ENCODE measurements at places on chromosomes 3 and 15. TPM values are rescaled to one million over a fixed set of nuclear protein-coding genes. Genes with fewer than 3 reads are reported as not detected.

Gene SLC12A1
- not detected for polyA plus RNA-seq

GRCh38 chr3:108127301-108127988 lies 36.6 kb upstream of the CD47 start:
- peak; percentile 80 for DNase-seq

DNA sequence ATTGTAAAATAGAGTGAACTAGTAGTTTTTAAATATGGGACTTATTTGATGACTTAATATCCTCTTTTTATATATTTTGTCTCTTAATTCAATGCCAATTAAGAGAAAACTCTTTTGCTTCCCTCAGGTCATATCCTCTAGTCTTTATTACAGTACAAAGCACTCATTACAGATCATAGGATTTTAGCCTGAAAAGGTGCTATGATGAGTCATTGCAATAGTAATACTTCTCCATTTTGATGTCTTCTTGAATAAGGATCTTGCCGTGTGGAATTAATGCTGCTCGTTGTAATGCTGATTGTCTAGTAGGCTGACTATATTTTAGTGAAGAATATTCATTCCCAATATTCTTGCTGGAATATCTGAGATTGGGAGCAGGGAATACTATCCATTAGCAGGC lies 612.2 kb upstream of the GOLIM4 start:
- DNase-seq = no peak

Gene SLC28A2
- not detected for polyA plus RNA-seq

DNA sequence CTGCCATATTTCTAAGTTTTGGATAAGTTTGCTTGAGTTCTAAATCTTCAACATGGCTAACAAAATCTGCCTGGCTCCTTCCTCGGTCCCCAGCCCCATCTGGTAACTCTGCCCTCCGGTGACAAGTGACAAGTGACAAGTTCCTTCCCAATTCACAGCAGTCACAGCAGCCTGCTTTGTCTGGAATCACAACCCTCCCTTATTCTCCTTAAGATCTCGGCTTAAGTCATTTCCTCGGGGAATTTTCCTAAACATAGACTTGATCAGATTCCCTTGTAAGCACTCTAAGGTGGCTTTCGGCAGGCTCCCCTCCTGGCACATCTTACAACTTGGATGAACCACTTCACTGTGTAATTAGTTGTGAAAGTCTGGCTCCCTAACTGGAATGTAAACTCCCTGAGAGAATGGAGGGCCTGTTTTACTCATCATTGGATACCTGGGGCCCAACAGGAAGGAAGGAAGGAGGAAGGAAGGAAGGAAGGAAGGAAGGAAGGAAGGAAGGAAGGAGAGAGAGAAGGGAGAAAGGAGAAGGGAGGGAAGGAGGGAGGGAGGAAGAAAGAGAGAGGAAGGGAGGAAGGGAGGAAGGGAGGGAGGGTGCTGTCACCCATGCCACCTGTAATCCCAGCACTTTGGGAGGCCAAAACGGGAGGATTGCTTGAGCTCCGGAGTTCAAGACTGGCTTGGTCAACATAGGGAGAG lies 126.4 kb downstream of the SHQ1 start:
- DNase-seq = no peak

Gene GOLGA8M
- not detected for polyA plus RNA-seq

Gene RPP14
- 6.3 TPM for polyA plus RNA-seq

DNA sequence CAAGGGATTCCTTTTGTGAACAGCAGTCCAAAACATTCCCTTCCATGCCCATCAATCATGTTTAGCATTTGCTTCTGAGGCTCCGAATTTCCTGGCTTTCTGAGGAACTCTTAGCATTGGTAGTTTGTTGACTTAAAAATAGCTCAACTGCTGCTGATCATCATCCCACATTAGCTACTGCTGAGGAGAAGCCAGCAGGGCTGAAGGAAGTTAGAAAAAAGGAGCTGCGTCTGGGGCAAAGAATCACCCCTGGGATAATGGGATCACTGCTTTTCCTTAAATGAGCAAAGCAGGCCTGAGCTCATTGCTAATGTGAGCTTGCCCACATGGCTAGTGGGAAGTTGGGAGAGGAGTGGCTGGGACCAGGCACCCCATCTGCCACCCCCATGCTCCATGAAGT lies 39.8 kb downstream of the CYP19A1 start:
- no peak for DNase-seq

GRCh38 chr15:38145651-38146111 lies 107.0 kb upstream of the SPRED1 start:
- no peak for DNase-seq

Gene MASP1
- polyA plus RNA-seq = not detected

Gene ZDHHC23
- 1.1 TPM for polyA plus RNA-seq

DNA sequence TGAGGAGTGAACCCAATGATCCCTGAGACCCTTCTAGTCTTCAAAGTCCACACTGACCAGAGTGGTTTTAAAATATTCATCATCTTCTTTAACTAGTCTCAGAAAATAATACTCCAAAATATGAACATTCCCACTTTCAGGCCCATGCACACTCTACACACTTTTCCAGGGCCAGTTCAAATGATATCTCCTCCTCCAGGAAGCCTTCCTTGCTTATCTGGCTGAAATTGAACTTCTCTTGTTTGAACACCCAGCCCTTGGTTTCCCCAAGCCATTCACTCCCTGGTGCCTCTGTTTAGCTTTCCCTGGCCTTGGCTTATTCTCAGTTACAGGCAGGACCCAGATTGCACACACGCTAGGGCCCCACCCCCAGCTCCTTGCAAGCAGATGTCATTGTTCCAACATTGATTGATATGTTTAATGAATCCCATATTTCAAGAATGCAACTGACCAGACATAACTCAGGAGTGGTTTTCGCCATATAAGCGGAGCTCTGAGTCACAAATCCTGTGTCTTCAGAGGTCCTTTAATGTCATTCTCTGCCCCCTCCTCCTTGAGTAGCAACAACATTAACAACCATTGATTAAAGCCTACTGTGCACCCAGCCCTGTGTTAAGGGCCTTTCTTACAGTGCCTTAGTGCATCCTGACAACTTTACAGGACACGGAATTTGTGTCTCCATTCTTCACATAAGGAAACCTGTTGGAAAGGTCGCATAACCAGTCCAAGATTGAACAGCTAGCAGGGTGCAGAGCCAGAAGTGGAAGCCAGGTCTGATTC lies 2.1 kb downstream of the ITGA11 start:
- no peak for DNase-seq

Measured in CD8-positive, alpha-beta memory T cell (primary cell).